Effector memory CD4-positive, alpha-beta T cell (primary cell): ENCODE measurements at places on chromosomes 7 and 10.

DNA sequence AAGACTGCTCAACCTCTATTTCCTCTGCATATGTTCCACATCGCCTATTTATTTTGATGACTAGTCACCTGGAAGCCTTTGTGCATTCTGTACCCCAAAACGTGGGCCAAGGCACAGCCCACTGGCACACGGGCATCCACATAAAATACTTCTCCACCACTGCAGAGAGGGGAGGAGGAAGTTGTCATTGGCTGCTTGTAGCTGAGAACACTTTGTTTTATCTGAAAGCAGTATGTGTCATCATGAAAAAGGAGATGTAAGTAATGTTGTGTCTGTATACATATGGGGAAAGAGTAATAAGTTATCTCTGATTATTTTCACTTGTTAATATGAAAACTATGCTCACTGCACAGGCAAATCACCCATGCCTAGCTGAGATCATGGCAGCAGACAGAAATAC lies 48.2 kb upstream of the AMPH start:
- DNase-seq = no peak

GRCh38 chr10:28181478-28182096 lies 121.3 kb downstream of the MPP7 start:
- no peak for DNase-seq

DNA sequence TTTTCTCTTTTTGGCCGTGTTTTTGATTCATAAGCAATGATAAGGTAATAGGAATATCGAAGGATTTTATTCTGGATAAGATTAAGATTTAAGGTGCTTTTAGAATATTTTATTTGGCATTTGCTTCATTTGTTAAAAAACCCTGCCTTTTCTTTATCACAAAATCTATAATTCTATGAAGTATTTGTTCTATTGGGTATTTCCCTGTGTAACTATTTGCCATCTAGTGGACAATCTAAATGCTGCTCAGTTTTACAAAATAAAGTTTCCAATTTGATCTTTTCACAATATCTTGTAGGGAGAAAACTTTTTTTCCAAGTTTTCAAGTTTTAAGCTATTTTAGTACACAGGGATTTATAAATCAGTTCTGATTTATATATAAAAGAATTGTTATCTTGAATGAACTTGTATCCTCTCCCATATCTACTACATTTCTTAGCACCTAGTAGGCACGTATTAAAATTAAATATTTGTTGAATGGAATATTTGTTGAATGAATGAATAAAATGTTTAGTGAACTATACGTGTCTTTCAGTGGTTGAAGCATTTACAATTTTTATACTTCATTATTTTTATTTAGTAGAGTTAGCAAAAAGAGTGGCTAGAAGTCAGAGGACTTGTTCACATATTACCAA lies 26.5 kb downstream of the ANKRD7 start:
- no peak for DNase-seq

DNA sequence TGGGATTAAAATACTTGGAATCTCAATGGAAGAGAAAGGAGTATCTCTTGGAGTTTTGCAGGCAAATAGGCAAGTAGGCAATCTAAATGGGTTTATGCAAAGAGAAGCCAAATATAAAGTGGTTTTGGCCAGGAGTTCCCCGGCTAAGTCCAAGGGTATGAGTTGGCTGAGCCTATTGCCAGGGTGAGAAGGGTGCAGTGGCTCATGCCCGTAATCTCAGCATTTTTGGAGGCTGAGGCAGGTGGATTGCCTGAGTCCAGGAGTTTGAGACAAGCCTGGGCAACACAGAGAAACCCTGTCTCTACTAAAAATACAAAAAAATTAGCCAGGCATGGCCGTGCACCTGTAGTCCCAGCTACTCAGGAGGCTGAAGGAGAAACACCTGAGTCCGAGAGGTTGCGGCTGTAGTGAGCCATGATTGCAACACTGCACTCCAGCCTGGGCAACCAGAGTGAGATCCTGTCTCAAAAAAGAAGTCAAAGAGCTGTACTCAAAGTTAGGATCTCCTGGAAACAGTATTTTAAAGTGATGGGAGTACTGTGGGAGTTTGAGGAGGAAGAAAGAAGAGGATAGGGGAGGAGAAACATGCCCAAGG lies 130.4 kb upstream of the RAB18 start:
- DNase-seq = no peak

- no peak for DNase-seq
Measured at GRCh38 chr10:85642421-85643170, 724.0 kb downstream of the GRID1 start.

DNA sequence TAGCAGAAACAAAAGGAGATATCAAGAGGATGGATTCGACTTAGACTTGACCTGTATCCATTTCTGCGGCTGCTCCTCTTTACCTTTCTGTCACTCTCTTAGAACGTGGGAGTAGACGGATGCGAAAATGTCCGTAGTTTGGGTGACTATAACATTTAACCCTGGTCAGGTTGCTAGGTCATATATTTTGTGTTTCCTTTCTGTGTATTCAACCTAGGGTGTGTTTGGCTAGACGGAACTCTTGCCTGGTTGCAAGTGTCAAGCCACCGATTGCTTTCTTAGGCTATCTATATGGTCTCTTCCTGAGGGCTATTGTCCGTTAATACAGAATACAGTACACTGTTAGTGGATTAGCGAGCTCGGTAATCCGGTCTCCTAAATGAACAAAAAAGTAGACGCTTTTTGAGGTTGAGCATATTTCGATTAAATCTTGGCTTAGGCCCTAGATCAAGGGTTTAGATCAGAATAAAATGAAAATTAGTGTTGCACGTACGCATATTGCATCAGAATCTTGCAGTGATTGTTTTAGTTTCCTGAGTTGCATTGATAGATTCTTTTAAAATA lies 1.2 kb downstream of the PTEN start:
- no peak for DNase-seq

GRCh38 chr7:114554781-114555537 lies 140.3 kb downstream of the FOXP2 start:
- DNase-seq = no peak

DNA sequence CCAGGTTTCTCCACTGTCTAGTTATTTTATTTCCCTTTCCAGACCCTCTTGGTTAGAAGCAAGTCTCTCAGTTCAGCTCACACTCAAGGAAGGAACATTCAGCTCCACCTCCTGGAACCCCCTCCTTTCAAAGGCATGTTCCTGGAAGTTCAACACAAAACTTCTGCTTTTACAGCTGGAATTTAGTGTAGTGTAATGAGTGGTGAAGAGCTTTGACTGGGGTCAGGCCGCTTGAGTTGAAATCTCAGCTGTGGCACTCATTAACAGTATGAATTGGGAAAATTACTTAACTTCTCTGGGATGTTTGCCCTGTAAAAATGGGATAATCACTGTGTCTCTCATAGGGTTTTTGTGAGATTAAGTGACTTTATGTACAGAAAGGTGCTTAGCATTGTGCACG lies 91.7 kb downstream of the TMEM178B start:
- no peak for DNase-seq

DNA sequence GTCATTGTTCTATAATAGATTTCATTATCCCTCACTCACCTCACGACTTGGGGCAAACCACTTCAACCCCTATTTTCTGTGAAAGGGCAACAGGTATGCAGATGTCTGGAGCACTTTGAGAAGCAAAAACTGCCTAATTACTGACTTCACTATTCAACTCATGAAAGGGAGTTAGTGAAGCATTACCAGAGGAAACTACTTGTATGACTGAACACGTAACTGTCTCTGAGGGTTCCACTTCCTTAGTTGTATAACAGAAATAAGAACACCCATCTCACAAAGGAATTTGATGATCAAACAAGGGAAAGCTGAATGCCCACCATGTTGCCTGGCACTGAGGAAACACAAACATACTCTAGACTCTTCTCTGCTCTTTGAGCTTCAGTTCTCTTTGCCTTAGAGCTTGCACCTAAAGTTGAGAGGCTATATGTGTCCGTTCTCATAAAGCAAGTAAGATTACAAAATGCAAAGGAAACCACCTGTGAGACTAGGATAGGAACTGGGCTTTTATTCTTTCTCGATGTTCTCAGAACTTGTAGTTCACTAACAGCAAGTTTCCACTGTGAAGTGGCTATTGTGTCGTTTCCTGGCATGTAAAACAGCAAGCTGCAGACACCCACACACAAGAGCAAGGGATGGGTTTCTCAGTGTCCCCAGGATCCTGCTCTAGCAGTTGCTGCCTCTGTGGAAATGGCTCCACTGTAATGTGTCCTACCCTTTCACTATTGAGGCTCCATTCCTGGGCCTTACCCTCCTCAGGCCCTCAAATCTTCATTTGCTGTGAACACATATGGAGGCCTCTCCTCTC lies 2.6 kb downstream of the TMEM243 start:
- no peak for DNase-seq

DNA sequence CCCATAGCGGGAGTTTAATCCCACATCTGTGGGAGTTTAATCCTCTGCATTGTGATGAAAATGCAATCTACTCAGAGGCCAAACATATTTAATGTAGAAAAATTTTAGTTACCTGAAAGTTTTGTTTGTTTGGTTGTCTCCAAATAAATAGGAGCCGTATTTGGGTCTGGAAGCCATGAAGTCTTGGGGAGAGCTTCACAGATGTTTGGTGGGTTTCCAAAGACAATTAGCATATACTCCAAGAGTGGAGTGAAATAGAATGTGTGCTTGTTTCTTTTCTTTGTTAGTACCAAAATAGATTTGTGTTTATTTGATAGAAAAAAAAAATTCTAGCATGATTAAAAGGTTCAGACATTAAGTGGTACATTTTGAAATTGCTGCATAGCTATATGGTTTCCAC lies 50.9 kb downstream of the ANK3 start:
- DNase-seq = no peak

- DNase-seq = no peak
Measured at GRCh38 chr10:118042336-118042735, 4.4 kb downstream of the RAB11FIP2 start.

DNA sequence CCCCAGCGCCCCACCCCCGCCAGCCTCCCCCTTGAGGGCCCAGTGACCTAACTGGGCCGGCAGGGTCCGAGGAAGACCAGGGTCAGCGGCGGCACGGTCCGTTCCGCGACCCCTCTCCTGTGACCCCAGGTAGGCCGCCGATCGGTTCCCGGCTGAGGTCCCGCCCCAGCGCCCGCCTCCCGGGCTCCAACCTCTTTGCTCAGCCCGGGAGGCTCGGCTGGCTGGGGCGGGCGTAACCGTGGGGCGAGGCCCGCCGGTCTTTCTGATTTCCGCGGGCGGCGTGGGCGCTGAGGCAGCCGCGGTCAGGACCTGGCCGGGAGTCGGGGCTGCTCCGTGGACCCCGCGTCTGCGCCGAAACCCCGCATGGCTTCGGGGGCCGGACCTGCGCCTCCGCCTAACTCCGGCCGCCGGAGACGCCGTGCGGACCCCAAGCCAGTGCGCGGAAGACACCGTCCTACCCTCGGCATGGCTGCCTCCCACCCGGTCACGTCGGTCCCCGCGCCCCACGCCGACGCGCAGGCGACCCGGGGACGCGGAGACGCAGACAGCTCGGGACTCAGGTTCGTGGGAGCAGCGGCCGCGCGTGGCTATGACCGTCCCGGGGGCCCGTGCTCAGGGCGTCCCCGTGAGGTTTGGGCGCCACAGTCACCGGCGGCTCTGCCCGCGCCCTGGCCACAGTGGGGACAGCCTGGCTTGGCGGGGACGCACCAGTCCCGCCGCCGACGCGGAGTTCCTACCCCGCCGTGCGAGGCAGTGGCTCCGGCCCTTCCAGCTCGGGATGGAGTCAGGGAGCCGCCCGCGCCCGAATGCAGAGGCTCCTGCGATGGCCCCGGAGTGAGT lies 1.0 kb upstream of the VENTX start:
- DNase-seq = no peak

DNA sequence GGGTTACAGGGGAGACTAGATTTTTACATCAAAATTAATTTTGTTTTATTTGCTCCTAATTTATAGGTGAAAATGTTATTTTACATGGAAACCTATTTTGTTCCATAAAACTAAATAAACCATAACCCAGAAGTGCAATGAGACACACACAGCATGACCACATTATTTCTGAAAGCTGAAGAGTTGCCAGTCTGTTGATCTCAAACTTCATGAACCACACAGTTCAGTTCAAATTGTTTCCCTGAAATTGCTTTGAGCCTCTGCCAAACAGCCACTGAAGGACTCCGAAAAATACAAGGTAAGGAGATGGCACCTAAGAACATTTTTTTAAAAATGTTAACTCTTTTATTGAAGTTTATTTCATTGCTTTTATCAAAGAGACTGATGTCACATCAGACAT lies 25.0 kb upstream of the ITGB8 start:
- DNase-seq = no peak

DNA sequence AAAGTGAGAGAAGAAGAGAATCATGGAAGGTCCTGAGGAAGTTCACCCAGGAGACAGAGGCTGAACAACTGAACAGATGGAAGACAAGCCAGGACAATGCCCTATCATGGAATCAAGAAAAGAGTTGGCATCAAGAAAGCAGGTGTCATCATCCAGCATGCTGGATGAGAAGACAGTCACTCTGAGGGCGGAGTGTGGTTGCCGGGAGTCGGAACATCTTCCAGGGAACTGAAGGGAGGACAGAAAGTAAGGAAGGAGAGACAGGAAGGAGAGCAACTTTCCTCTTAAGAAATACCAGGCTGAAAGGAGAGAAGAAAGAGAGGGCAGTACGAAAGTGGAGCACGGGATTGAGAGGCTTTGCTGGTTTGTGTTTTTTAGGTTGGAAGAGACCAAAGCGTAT lies 654.5 kb upstream of the CELF2 start:
- no peak for DNase-seq

DNA sequence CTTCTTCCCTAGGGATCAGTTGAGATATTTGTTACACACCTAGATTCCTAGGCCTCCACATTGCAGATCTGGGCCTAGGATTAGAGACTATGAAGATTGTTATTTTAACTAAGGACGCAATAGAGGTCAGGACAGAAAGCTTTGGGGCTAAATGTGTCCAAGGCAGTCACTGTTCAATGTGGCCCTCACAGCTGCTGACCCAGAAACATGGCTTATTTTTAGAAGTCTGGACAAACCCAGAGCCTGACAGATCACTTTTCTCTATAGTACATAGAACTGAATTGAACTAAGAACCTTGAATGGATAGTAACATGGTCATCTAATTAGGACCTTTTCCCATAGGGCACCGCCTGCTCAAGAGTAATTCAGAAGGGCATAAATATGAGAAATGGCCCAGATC lies 146.6 kb upstream of the AUTS2 start:
- DNase-seq = no peak

GRCh38 chr7:134622303-134622995 lies 24.2 kb upstream of the BPGM start:
- DNase-seq = no peak

DNA sequence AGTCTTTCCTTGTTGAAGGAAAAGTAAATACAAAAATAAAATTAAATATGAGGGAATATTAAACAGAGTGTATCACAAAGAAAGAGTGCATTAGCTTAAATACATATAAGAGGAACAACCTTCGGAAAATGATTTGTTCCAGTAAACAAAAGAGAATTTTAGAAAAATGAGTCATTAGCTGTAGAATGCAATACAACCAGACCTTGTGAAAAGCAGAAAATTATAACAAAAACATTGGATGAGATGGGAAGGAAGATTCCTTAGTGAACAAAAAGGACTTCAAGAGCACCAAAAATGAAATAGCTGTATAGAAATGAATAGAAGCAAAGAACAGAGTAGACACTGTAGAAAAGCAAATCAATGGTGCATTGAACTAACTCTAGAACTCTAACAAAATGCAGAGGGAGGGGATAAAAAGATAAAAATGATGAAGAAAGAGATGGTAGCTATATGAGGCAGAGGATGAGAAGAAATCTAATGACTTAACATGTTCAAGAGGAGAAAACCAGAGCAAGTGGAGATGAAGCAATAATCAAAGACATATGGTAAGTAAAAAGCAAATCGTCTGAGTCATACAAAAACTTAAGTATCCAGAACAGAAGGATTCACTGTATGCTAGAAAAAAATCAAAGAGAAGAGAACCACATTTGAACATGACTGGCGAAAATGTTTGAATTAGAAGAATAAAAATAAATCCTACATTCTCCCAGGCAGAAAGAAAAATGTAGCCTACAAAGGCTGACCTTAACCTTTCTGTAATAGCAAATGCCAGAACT lies 190.5 kb downstream of the TMEM26 start:
- DNase-seq = no peak
